Activated naive CD4-positive, alpha-beta T cell (primary cell): ENCODE measurements at places on chromosomes 5 and 9.

GRCh38 chr5:97501965-97502305, 318.9 kb upstream of the RIOK2 start:
- DNase-seq: no peak

GRCh38 chr5:93039888-93040287, 541.1 kb downstream of the NR2F1-AS1 start:
- DNase-seq: no peak

- no peak for DNase-seq
Measured at GRCh38 chr9:37036776-37037502, 2.9 kb upstream of the PAX5 start.

GRCh38 chr5:61666064-61666621, 334.1 kb downstream of the ZSWIM6 start:
- DNase-seq: no peak

GRCh38 chr9:135500071-135500524, 384 bp upstream of the MRPS2 start:
- no peak for DNase-seq

DNA sequence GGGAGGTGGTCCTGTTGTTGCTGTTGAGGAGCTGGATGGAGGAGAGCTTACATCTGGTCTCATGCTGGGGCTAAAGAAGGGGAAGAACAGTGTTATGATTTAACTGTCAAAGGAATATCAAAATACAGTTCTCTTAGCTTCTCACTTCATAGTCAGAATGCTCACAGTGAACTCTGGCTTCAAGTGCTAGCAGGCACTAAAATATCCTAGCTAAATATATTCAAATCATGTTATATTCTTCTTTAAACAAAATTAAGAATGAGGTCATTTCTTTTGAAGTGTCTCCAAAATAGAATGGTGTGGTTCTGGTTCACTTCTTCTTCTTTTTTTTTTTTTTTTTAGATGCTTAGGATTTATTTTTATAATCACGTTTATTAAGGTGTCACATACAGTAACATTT, 89.4 kb downstream of the NR3C1 start:
- DNase-seq: no peak

DNA sequence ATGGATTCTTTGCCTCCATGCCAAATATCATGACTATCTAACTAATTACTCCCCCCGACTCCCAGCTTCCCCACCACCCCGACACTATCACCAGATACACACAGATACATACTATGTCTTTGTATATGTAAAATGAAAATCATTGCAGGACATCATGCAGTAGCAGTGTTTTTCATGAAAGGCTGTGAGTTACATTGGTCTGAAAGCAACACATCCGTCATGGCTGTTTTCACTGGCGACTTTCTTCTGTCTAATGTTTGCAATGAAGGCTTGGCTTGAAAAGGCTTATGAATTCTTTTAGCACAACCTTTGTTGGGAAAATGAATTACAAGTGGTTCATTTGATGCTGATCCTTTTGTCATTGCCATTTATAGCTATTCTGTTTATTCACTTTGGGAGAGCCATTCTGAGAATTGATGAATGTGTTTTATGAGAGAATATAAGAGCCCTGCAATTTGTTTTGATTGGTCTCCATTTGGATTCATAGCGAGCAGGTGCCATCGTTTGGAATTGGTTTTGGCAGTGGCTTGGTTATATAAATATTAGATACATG, 103.4 kb downstream of the PIP5K1B start:
- DNase-seq: no peak
